ENCODE measurements at places on chromosomes 6 and 20.

GRCh38 chr6:31270788-31271640, 878 bp downstream of the HLA-C start:
- peak; percentile 86 for DNase-seq

DNA sequence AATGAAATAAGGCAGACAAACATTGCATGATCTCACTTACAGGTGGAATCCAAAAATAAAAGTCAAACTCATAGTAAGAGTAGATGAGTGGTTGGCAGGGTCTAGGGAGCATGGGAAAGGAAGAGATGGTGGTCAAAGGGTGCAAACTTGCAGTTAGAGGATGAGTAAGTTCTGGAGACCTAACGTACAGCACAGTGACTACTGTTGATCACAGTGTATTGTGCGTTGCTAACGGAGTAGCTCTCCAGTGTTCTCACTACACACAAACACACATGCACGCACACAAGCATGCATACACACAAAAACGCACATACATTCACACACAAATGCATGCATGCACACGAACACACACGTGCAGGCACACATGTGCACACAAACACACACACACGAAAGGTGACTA, 54.9 kb downstream of the LY86 start:
- no peak for DNase-seq

DNA sequence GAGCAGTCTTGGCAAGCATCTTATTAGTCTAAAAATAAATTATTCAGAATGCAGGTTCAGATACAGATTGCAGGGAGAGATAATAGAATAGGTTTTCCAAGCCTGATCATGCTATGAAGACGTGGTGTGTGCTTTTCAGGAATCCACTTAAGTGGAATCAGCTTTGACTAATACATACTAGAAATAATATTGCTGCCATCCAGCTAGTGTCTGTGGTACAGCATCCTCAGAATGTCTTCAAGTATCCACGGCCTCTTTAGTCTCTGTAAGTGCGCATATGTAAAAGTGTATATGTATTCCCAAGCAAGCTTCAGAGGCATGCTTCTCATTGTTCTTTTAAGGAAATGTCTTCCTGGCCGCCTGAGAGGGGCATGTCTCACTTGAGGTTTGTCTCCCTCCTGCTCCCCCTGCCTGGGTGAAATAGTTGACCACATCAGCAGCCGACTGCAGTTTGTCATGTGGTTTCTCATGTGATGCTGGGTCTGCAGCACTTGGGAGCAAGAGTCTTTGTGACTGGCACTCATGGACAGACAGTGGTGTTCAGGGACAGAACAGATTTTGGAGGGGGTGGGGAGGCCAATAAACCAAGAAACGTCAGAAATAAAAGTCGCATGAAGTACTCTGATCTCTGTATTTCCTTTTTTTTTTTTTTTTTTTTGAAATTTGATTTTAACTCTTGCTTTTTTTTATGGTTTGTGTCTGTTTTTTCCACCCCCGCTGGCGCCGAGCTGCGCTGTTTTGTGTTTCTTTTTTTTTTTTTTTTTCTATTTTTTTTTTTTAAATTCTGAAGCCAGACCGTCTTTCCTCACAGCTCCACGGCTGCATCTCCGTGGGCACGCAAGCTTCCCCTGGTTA, 150.8 kb downstream of the PRL start:
- no peak for DNase-seq

DNA sequence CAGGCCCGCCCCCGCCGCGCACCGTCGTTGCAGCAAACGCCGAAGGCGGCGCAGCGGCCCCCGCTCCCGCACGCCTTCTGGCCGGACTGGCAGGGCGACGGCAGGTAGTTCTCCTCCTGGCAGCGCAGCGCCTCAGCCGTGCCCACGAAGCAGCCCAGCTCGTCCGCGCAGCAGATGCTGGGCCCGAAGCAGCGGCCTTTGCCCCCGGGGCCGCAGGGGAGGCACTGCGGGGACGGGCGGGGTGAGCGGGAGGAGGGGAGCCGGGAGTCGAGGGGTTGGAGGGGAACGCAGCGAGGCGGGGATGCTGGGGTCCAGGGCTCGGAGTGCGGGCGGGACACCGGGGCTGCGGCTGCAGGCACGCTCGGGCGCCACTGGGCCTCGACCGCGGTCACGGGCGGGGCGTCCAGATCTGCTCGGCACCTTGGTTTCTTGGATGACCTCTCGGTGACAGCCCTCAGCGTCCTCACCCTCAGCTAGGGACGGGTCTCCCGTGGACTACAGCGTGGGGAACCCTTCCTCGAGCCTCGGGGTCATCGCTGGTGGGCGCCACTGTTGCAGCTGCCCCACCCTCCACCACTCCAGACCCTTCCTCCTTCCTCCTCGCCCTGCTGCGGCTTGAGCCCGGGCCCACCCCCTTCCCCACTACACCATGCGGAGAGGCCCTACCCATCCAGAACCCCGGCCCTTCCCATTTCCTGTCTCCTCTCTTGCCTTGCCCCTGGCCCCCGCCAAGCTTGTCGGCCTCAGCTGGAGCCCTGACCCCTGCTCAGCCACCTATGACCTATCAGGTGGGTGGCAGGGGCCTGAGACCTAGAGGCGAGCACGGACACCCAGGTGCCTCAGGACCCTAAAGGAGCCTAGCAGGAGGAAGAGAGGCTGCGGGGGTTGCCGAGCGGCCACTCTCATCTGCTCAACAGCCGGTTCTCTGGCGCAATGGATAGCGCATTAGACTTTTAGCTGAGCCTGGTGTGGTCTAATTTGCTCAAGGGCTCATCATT, 1.3 kb downstream of the AVP start:
- no peak for DNase-seq

- no peak for DNase-seq
These were observed 10.6 kb upstream of the EXOC2 start for GRCh38 chr6:703552-703951.

DNA sequence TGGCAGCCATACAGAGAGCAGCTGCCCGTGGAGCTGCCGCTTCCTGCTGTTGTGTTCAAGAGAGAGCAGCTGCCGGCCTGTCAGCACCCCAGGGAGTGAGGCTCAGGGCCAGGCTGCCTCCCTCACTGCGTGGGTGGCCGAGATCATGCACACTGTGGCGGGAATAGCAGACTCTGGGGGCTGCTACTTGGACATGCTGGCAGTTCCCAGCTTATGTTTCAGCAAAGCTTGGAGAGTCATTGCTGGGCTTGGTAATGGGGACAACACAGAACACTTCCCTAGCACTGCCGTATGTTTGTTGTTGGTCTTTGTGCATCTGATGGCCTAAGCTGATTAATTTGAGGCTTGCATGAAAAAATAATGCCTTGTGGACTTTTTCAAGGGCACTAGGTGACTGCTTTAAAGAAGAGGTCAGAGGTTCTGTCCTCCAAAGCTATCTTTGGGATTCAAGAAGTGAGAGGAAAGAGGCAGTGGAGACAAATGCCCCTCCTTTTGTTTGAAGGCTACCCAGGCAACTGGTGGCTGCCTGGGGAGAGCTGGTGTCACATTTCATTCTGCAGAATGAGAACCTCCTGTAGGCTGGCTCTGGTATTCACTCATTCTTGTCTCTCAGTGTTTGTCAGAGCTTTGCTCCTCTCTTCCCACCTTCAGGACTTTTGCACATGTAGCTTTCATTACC, 18.8 kb downstream of the MRAP2 start:
- peak; percentile 87 for DNase-seq

DNA sequence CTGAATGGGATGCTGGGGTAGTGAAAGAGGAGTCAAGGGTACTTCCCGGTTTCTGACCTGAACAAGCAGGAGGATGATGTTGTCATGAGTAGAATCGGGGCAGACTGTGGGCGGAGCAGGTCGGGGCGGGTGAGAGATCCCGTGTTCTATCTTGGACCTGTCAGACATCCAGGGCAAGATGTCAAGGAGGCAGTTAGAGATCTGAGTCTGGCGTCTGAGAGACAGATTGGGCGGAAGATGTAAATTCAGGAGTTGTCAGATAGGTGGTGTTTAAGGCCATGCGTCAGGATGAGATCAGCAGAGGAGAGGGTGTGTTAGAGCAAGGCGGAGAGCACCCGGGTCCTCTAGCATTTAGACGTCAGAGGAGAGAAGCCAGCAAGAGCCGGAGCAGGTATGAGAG, 115.5 kb downstream of the DLGAP4 start:
- DNase-seq: no peak

DNA sequence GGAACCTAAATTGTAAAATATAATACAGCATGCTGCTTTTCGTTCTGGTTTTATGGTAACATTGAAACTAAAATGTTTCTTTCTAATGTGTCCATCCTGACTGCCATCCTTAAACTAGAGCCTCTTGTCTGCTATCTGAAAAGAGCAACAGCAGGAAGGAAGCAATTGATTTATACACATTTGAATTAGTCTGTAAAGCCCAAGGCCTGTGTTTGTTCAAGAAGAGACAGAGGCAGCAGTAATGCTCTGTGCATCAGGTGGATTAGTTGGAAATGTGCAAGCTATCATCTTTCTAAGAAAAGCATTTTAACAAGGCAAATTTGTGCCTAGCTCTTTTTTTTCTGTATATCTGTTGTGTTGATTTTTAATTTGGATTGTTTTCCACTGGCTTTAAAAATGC, 128.6 kb downstream of the SCAF8 start:
- DNase-seq: no peak

GRCh38 chr20:44832724-44833123, 22.4 kb upstream of the RIMS4 start:
- DNase-seq: no peak

GRCh38 chr20:13870170-13870748, 85.4 kb downstream of the NDUFAF5 start:
- DNase-seq: no peak

DNA sequence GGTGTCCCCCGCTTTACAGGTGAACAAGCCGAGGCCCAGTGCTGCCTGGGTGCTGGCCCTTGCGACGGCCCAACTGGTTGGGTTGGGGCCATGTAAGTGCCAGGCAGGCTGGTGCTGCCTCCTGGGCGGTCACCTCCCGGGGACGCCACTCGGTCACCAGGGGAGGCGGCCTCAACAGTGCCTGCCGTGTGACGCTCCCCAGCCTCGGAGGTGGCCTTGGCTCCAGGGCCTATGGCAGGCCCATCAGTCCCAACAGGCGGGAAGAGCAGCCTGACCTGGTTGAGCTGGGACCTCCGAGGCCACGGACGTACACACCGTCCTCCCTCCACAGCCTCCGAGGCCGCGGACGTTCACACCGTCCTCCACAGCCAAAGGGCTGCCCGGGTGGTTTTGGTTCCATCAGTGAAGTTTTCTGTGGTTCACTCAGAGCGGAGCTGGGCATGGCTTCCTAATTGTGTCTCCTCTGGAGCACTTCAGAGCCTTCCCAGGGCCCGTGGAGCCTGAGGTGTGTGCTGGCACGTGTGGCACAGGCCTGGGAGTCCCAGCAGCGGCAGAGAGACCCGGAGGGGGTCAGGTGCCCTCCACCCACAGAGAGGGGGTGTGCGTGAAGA, 19.3 kb upstream of the SLCO4A1 start:
- peak; percentile 32 for DNase-seq

DNA sequence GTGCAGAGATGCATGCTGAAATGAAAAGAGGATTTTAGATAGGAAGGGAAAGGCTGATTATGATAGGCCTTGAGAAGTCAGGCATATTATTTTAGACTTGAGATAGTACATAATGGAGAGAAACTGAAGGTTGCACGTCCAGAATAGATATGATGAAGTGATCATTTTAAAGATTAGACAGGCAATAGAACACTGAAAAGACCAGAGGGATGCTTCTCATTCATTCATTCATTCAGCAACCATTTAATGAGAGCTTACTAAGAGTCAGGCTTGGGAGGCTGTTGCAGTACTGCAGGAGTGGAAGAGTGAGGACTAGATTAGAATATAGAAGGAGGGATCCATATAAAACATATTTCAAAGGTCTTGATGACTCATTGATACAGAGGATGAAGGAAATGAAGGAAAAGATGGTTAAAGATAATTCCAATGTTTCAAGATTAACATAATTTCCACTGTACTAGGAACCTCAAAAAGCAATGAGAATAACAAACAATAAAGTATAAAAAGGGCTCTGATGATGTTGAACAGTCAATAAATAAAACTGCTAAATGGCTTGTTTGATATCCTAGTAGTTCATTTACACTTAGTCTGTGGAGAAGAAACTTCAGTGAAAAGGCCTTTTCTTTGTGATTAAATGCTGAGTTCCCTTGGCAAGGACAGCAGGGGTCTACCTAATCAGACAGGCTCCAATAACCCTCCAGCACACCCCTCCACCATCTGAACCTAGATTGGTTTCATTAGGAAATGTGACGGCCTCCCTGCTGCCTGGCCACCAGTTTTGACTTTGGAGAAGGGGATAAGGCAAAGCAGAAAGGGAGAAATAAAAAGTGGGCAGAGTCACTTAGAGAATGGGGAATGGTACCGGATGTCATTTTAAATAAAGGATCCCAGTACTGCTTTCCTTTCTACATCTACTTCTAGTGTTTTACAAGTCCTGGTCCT, 5.3 kb upstream of the FBXO9 start:
- no peak for DNase-seq

DNA sequence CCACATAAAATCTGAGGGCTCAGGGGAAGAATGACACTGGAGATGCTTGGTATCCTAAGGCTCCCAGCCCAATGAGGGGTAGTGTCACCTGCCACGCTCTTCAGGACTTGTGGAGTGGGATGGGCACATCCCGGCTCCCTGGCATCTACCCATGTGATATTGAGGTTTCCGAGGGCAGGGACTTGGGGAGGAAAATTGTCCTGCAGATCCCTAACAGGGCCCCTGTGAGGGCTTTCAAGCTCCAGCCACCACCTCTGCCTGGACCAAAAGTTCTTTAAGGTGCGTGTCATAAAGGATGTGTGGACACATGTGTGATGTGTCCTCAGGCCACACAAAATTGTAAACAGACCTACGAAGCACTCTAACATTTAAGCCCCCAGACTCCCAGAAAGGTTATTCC, 2.5 kb downstream of the SCML4 start:
- no peak for DNase-seq

DNA sequence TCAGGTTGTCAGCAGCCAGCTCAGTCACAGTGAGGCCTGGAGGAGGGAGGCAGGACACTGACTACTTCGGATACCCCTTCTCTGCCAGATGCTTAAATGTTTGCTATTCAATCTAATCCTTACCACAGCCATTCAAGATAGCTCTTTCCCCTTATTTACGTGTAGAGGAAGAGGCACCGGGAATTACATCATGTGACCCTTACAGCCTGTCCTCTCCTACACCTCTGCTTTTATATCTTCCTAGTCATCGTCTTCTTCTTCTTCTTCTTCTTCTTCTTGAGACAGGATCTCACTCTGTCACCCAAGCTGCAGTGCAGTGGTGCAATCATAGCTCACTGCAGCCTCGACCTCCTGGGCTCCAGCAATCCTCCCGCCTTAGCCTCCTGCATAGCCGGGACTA, 148.1 kb upstream of the NEDD9 start:
- no peak for DNase-seq

DNA sequence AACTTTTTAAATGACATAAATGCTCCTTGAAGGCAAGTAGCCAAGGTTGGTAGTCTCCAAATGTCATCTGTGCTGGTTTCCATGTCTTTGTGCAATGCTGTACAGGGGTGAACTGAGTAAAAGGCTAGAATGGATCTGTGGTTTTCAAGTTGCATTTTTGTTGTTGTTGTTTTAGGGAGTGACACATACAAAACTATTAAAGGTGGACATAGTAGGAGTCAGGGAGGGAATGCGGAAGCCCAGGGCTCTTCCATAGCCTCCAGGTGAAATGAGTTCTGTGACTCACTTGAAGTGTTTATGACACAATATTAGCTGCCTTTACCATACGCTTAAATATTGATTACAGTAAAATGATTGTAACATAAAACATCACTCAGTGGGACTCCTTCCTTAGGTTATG, 22.5 kb upstream of the QKI start:
- no peak for DNase-seq

- DNase-seq: no peak
These were observed 660.4 kb upstream of the GJE1 start for GRCh38 chr6:141472162-141472928.

- no peak for DNase-seq
These were observed 6.3 kb downstream of the JARID2 start for GRCh38 chr6:15252195-15252594.

Data from left cardiac atrium (tissue), 4 donors.